Activated naive CD4-positive, alpha-beta T cell treated with anti-CD3 and anti-CD28 coated beads, Interleukin-2, amount 50 U/mL, for 72 hours (primary cell): ENCODE measurements at places on chromosomes 1 and 21.

GRCh38 chr1:16212251-16212961, at the start of gene ARHGEF19:
ARHGEF19 (minus strand) TSS chr1:16212652; CDS start chr1:16209054, 3,598 bp downstream.
- DNase-seq, result no peak

DNA sequence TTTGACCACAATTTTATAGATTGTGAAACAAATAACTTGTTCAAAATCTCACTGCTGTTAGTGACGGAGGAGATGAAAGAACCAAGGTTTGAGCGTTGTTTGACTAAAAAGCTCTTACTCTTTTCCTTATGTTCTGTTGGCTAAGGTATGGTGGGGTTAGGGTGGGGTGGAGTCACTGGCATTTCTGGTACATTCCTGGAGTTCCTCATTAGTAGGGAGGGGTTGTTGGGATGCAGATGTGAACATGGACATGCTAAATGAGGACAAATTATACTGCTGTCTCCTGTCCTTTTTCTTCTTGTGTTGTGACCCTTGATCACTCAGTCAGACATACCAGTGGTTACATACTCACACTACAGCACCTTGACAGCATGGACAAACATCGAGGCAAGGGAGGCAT, 26.2 kb upstream of the CD1D start:
- no peak for DNase-seq

GRCh38 chr1:43465505-43466067, 11.9 kb upstream of the HYI start:
- no peak for DNase-seq

GRCh38 chr1:68043443-68044090, 6.9 kb downstream of the DIRAS3 start:
- no peak for DNase-seq

DNA sequence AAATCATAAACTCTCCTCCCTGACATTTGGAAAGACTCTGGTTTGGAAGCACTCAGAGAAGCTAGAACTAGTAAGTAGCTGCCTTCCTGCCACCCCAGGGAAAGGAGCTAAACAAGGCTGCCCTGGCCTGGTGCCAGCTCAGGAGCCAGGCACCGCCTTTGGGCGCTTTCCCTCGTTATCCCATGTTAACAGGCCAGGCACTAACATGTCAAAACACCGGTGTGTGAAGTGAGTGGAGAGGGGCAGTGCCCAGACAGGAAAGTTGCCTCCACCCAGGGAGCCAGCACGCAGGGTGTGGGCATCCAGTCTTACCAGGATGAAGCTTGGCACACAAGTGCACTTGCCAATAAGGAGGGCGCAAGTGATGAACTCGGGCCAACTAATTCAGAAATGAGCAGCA, 346.8 kb downstream of the RRAGC start:
- no peak for DNase-seq

GRCh38 chr1:160665330-160666078, 18.7 kb upstream of the SLAMF1 start:
- no peak for DNase-seq
